ENCODE measurements at places on chromosomes 16 and 17.

GRCh38 chr16:31464348-31464769 lies 5.1 kb downstream of the ARMC5 start:
- DNase-seq: no peak

DNA sequence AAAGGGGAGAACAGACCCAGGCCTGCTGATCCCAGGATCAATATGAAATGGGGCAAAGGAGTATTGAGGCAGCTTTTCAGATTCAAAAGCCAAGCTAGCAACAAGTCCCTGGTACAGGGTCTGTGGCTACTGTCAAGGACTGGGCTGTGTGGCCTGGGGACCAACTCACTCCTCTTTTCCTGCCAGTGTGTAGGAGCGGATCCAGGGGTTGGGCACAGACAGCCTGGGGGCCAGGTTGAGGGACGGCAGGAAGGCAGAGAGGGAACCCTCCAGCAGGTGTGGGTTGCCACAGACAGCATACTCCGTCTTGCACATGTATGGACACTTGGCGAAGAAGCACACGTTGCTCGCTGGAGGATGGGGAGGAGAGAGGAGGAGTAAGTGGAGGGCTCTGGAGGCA lies 29.6 kb downstream of the PRKAR1A start:
- no peak for DNase-seq

DNA sequence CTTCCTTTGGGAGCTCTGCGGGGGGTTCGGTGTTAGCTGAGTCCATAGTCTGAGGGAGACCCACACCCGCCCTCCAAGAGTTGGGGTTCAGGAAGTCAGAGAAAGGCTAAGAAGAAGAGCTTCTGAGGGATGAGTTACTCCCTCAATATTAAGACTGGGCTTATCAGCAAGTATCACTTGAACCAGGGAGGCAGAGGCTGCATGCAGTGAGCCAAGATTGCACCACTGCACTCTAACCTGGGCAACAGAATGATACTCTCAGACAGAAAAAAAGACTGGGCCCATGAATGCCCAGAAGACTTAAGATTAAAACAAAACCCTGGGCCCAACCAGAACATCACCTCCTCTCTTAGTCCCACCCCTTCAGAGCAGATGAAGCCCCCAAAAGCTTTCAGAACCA lies 6.0 kb downstream of the NKIRAS2 start:
- DNase-seq: no peak

DNA sequence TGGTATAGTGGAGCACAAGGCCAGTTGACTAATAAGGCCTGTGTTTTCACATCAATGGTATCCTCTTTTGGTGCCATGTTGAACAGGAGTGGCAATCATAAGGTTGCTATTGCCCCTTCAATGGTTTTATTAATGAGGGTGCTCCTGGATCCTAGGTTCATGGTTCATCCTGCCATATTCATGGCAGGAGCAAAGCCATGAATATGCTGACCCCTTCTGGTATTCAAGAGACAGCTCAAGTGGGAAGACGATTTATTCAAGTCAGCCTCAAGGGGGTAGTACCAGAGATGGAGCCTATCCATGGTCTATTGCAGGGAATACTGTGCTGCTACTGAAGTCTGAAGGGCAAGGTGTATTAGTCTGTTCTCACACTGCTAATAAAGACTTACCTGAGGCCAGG lies 2.6 kb downstream of the ABCA9 start:
- no peak for DNase-seq

DNA sequence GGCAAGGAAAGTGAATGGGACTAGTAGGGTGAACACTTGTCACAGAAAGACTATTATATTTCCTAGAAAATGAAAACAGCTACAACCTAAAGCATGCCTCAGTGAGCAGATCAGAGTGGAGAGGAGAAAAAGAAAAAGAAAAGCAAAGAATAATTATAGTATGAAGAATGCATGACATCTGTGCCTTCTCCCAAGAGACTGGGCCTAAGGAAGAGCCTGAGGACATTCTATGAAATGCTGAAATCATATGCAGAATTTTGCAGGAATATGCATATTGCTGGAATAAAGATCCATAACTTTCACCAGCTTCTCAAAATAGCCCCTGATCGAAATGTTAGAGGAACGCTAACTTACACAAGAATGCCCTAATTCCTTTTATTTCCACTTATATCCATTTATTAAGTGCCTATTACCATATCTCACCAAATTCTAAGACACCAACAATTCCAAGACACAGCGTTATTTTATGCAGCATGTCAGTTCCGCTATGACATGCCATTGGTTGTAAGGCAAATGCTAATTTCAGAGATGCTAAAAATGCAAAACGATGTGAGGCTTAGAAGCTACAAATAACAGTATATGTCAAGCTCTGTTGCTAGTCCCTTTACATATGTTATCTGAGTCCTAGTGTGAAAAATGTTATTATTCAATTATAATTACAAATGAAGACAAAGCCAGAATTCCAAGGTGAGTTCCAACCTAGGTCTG lies 171.0 kb downstream of the SLC39A11 start:
- no peak for DNase-seq

GRCh38 chr16:19696961-19697360 lies 21.1 kb downstream of the KNOP1 start:
- DNase-seq: no peak

GRCh38 chr16:74480150-74481029 lies 59.1 kb upstream of the CLEC18B start:
- DNase-seq: peak; percentile 91

DNA sequence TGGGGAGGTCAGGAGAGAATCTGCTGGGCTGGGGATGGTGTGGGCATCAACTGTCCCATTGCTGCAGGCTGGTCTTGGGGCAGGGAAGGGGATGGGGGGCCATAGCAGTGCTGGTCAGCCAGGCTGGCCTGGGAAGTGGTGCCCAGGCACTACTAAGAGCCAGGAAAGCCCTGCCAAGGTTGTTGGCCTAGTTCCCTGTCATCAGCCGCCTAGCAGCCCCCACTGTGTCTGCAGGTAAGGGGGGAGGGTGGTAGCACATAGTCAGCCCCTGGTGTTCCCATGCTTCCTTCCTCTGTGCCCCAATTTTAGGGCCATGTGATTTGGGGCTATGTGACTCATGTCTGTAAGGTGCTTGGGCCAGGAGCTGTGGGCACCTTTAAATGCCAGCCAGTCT lies 17.8 kb downstream of the GJD3 start:
- DNase-seq: no peak

GRCh38 chr16:19123535-19124178 lies 9.9 kb downstream of the ITPRIPL2 start:
- DNase-seq: peak; percentile 86

DNA sequence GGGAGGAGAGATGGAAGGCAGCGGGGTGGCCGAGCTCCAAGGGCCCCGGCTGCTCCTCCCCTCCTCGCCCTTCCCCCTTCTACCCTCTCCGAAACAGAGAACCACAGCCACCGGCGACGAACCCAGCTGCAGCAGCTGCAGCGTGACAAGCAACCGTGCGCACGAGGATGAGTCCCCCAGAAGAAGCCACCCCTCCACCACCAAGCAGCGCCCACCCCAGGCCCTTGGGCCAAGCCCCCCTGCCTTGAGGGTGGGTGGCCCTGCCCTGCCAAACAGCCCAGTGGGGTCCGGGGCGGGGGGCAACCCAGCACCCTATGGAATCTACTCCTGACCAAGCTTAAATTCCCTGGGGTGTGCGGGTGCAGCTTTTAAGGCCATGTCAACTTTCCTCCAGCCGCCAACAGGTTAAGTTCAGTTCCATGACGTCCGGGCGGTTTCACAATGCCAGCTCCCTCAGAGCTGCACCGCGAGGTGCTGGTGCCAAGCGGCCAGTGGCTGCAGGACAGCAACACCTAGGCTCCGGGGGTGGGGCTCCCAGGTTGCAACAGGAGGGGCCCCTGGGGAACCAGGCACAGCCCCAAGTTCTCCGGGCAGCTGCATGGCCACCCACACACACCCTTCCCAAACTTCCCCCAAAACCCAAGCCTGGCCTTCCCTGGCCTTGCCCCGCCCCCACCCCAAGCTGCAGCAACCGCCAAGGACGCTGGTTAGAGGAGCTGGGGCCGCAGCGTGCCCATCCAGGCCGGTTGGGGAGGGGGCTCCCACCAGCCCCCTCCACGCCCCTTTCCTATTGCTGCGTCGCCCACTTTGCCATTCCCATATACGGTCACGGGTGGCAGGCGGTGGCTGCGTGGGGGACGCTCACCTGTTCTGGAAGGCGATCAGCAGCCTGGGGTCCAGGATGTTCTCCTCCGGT lies 2.0 kb downstream of the CBX4 start:
- peak; percentile 86 for DNase-seq

DNA sequence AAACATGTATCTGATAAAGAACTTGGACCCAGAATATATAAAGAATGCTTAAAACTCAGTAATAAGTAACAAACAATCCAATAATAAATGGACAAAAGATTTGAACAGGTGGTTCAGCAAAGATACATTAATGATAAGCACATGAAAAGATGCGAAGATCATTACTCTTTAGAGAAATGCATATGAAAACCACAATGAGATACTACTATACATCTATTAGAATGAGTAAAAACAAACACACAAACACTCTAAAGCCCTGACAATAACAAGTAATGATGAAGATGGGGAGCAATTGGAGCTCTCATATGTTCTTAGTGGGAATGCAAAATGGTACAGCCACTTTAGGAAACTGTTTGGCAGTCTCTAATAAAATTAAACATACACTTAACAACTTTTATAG lies 29.1 kb downstream of the OSBPL7 start:
- no peak for DNase-seq

- no peak for DNase-seq
These were observed 32.6 kb downstream of the CCDC57 start for GRCh38 chr17:82179946-82180475.

All from mucosa of gallbladder (tissue), 1 donor.